ENCODE measurements at places on chromosomes 5 and 9.

GRCh38 chr9:11735391-11735790 is 957.8 kb upstream of the TYRP1 start:
- no peak for DNase-seq

GRCh38 chr9:25724424-25724823 is 46.2 kb upstream of the TUSC1 start:
- DNase-seq, result no peak

DNA sequence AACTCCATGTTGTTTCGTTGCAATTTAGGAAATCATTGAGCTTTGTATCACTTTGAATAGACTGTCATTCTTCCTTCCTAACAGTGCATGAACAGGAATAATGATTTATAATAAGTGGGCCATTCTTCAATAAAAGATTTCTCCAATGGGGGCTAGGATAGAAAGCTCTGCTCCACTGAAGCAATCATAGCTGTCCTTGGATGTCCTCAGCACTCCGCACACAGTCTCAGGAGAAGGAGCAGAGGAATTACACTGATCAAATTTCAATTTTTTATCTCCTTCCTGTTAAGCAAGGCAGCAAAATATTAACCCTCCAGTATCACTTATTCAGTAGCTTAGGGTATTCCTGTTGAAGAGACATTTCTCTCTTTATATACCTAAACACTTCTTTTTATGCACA is 532.7 kb upstream of the ST8SIA4 start:
- DNase-seq, result no peak

GRCh38 chr9:93597871-93598646 is 21.7 kb downstream of the PHF2 start:
- no peak for DNase-seq

- DNase-seq, result no peak
These were observed 23.4 kb downstream of the BTNL9 start for GRCh38 chr5:181063514-181063913.

DNA sequence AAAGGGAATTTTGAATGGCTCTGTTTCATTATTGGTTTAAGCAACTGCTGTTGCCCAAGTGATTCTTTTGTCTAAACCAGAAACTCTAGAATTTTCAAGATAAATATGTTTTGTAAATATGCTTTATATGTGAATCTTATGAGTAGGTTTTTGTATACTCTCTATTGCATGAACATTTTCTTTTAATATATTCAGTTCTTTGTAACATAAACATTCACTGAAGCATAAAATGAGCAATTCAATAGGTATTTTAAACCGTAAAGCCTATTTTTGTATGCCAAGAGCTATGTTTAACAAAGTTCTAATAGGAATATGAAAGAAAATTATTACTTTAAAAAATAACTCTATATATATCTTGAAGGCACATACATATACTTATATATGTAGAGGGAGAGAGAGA is 293.1 kb downstream of the PSAT1 start:
- DNase-seq, result no peak

GRCh38 chr5:132103969-132104391 is 30.4 kb downstream of the CSF2 start:
- DNase-seq, result peak; percentile 54

- no peak for DNase-seq
These were observed 10.9 kb upstream of the HDHD3 start for GRCh38 chr9:113387560-113388230.

- DNase-seq, result no peak
These were observed 84.0 kb downstream of the GNAQ start for GRCh38 chr9:77947651-77948050.

GRCh38 chr9:106956971-106957370 is 94.0 kb downstream of the ZNF462 start:
- no peak for DNase-seq

DNA sequence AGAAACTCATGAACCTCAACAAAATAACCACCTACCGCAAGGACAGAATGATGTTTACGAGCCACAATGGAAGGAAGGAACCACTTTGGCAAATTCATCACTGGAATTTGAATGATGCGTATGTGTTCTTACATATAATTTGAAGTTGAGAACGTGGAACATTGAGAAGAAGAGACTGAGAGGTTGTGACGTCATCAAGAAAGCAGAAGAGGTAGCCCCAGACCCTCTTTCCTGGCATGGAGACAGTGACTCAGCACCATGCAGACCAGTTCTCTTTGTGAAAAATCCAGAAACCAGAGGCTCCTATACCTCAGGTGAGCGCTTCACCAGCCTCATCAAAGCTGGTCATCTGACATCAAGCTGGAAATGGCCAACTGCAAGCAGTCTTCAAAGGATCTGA is 124.5 kb downstream of the PDZD2 start:
- DNase-seq, result no peak

DNA sequence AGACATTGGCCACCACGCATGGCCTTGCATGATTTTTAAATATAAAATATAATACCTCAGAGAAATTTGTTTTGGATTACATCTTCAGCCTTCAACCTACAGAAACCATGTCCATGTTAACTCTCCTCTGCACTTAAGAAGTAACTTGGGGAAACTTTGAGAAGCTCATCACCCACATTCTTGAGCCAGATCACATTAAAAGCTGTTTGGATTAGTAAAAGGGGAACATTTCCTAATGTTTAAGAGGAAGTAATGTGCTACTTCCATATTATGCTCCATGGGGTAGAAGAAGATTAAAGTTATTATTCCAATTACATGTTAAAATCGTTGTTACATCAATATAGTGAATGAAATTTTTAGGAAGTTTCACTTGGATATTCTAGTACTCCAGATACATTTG is 10.4 kb upstream of the CEP120 start:
- no peak for DNase-seq

DNA sequence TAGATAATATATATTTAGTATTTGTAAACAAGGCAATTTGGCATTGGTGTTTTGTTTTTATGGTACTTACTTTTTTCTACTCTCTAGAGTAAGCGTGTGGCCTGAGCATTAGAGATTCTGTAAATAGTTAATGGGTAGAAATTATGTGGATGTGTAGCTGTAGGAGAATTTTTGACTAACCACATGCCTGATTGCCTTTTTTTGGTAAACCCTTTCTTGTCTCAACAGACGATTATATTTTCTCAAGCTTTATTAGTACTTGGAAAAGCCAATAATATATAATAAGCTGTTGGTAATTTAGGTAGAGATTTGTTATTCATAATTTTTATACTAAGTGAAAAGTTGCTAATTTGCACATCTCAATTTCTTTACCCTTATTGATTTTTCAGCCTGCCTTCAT is 76.8 kb downstream of the FCHO2 start:
- no peak for DNase-seq

All from activated CD4-positive, alpha-beta memory T cell treated with anti-CD3 and anti-CD28 coated beads for 36 hours (primary cell).